ENCODE measurements at places on chromosomes 1 and 21.

- no peak for DNase-seq
These were observed 10.8 kb upstream of the CDA start for GRCh38 chr1:20578062-20578461.

- no peak for DNase-seq
These were observed 3.0 kb downstream of the ZC3H12A start for GRCh38 chr1:37477198-37477931.

DNA sequence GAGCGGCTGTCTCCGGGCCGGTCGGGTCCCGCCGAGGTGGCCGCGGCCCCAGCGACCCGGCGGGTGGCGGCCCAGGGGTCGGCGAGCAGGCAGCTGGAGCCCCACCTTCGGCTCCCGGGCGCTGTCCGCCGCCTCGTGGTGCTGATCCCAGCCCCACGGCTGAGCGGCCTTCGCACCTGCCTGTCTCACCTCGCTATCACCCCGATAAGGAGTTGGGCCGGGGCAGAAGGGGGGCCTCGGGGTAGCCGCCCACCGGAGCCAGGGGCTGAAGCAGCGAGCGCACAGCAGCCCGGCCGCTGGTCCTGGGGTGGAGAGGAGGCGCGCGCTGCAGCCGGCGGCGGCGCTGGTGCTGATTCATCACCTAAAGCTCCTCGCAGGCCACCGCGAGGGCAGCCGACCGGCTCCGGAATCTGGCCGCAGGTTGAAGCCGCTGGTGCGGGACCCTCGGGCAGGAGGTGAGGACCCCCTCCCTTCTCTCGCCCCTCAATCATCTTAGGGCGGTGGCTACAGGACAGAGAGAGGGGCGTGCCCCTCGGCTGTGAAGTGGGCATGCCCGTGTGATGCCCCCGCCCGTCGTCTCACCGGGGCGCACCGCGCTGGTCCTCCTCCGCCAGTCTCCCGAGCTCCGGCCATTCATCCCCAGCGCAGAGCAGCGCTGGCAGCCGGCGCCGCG lies 575 bp downstream of the TRIM67 start:
- no peak for DNase-seq

DNA sequence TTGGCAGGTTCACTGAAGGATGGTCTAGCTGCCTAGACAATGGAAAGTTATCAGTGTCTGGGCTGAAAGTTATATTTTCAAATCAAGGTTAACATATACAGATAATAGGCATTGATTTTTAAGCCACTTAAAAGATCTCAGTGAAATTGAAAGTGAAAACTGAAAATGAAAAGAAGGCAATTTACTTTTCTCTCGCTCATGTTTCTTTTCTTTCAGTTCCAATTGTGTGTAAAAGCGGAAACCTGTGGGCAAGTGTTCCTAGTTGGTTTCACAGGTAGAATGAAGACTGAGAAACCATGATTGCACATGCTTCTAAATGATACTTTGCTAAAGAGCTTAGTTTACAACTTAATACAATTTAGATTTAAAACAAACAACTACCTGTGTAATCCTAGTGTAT lies 383.7 kb downstream of the ZP4 start:
- no peak for DNase-seq

- no peak for DNase-seq
These were observed 13.2 kb upstream of the PRKAB2 start for GRCh38 chr1:147185432-147185831.

DNA sequence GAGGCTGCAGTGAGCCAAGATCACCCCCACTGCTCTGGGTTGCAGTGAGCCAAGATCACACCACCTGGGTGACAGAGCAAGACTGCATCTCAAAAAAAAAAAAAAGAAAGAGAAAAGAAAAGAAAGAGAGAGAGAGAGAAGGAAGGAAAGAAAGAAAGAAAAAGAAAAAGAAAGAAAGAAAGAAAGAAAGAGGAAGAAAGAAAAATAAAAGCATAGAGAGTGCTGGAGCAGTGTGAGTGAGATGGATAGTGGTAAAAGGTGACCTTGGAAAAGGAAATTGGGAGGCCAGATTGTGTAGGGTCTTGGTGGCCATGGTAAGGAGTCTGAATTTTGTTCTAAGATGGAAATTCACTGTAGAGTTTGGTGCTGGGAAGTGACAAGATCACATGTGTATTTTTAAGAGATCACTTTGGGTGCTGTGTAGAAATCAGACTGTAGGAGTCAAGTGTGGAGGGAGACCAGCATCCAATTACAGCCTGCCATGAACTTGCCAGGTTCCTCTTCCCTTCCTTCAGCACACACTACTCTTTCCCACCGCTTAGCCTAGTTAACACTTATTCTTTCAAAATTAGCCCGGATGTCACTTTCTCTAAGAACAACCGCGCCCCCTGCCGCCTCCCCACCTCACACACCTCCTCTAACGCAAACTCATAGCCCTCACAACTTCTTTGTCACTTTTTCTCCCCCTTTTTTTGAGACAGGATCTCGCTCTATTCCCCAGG lies 17.9 kb downstream of the MTX1 start:
- peak; percentile 77 for DNase-seq

DNA sequence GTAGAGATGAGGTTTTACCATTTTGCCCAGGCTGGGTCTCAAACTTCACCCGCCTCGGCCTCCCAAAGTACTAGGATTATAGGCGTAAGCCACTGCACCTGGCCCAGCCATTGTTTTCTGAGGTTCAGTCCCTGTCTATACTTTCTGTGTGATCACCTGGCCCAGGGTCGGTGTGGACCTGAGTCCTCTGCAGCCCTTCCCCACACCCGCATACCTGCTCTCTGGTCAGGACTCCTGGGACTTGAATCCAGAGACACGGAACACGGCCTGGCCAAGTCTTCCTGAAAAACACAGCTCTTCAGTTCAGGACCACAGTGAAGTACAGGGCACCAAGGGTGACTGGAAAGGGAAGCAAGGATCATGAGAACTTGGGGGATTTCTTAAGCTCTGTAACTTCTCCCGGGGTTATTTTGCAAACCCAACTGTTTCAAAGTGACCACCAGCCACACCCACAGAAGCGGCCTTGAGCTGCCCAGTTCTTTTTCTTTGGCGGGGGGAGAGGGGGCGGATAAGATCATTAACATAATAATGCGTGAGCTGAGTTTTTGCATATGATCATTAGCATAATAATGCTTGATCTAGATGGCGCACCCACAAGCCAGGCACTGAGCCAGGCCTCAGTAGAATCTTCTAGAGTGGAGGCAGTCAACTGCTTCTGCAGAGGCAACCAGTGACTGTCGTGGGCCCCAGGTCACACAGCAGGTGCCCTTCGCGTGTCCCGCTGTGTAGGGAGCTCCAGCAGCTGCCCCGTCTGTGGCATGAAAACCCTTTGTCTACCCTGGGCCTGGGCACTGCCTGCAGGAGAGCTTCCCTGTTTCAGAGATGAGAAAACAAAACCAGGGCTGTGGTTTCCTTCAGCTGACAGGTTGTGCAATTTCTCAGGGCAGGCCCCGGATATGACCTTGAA lies 1.7 kb upstream of the NADK start:
- DNase-seq, result no peak

- DNase-seq, result no peak
These were observed 398.9 kb downstream of the MATN1 start for GRCh38 chr1:30324251-30325084.

DNA sequence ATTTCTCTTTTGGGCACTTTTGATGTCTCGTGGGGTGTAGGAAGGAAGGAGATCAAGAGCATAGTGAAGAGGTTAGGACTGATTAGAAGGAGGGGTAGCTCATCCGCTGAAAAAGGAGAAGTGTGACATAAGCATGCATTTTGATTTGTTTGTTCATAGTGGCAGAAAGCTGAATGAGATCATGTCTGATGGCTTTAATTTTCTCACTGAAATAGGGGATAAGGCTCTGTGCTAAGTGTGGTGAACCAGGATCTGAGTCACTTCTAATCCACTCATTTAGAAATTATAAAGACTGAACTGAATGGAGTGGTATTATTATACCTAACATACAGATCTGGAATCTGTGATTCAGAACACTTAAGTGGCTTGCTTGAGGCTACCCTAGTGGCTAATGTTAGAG lies 344.5 kb downstream of the PDE4B start:
- DNase-seq, result no peak

GRCh38 chr1:41653574-41653973 lies 169.1 kb upstream of the EDN2 start:
- DNase-seq, result no peak

GRCh38 chr1:153658400-153659174 lies at the start of gene SNAPIN:
SNAPIN (plus strand) TSS chr1:153658703; CDS start chr1:153658744, 41 bp downstream.
- peak; percentile 93 for DNase-seq

- DNase-seq, result no peak
These were observed 112.9 kb downstream of the TLR5 start for GRCh38 chr1:223029985-223030769.
